Activated T-helper 9 cell treated with anti-CD3 and anti-CD28 coated beads, Interleukin-2, amount 50 U/mL, for 16 hours (primary cell): ENCODE measurements at places on chromosomes 16 and 17.

- DNase-seq = no peak
Observed at GRCh38 chr17:58320163-58320558, 8.4 kb downstream of the TSPOAP1 start.

DNA sequence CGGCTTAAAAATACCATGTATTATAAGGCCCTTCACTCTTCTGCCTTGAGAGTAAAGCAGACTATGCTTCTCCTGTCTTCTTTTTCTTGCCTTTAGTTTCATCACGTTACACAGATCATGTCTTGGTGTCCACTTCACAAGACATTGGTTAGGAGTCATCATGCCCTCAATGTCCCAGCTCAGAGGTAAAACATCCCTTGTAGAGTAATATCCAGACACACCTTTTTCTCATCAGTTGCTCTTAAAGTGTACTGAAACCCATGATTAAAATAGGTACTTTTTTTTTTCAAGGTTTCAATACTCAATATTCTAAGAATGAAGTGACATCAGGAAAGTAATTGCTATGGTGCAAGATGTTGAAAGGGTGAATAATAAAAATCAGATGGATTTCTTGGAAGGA is 267.8 kb downstream of the PMP22 start:
- no peak for DNase-seq

DNA sequence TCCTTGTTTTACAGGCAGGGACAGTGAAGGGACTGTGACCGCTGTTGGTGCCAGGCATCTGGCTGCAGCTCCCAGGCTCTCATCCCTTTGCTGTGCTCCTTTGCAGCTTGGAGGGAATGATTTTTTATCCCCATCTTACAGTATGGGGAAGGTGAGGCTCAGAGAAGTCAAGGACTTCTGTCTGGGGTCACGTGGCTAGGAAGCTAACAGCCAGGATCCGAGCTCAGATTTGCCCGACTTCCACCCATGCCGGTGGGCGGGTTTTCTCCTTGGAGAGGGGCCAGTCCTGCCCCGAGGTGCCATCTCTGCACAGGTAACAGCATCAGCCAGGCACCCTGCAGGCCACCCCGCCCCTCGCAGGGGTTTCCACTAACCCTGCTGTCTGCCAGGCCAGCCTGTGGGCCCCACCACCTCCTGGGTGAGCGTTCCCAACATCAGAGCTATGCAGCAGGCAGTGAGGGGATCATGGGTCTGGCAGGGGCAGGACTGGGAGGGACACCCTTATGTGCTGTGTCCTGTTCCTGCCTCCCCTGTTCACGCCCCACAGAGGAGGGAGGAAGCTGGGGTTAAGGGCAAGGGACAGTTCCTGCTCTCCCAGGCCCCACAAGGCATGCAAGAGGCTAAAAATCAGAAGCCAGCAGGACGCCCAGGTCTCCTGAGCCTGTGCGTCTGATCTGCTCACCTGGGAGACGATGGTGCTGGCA is 25.4 kb downstream of the JPH3 start:
- DNase-seq = no peak

DNA sequence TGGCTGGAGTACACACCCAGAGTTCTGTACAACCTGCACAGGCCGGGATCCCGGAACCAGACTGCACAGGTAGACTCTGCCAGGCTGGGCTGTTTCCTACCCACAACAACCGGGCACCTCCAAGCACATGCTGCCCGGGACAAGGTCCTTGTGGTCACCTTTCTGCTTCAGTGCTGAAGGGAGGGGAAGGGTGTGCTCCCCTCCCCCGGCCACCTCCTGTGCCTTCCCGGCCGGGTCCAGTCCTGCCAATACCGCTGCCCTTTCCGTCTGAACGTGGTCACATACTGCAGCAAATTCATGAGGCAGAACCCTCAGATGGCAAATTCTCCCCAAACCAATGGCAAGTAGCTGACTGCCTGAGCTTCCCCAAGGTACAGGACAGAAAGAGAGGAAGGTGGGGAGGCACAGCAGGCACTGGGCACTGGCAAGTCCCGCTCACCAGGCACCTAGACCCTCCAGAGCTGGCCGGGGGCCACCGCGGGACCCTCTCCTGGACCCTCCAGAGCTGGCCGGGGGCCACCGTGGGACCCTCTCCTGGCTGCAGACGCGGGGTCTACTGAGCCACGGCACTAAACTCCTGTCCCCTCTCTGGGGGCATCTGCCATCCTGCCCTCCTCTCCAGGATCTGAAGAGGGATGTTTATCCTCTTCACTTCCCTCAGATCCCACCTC is 22.8 kb downstream of the SLC43A2 start:
- no peak for DNase-seq

- DNase-seq = no peak
Observed at GRCh38 chr16:68113059-68113761, 28.0 kb downstream of the NFATC3 start.

DNA sequence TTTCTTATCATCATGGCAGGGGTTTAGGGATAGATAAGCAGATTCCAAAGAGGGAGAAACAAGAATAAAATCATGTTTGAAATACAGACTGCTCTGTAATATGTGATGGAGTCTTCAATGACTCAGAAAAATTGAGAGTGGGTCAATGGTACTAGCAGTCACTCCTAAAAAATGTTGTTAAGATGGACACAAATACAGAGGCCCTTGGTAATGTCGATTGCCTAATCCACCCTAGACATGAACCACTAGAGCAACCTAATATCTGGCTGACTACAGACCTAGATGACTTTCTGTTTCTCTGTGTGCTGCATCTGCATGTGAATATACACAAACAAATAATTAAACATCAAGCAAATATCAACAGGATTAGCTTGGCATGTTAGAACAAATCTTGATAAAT is 135.8 kb downstream of the CDH8 start:
- no peak for DNase-seq

GRCh38 chr17:18319604-18320256 is 4.6 kb downstream of the SMCR8 start:
- no peak for DNase-seq

DNA sequence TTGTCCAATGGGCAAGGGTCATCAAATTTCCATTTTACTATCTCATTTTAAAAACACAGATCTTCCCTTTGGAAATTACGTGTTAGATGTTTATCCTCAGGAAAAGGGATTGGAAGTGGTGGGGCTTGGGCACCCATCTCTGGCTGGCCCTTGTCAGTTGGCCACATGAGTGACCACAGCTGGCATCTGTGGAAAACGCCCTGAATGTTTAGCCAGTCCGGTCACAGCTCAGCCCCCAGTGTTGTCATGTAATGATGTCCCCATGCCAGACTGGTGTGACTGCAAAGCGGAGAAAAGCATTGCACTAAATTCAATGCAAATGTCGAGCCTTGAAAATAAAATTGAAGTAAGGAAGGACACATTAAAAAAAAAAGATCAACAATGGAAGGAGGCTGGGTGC is 53.0 kb downstream of the TMC6 start:
- no peak for DNase-seq

GRCh38 chr17:61325382-61326073 is 74.1 kb upstream of the TBX2 start:
- no peak for DNase-seq

GRCh38 chr17:78935419-78936323 is 10.5 kb upstream of the TIMP2 start:
- DNase-seq = no peak

DNA sequence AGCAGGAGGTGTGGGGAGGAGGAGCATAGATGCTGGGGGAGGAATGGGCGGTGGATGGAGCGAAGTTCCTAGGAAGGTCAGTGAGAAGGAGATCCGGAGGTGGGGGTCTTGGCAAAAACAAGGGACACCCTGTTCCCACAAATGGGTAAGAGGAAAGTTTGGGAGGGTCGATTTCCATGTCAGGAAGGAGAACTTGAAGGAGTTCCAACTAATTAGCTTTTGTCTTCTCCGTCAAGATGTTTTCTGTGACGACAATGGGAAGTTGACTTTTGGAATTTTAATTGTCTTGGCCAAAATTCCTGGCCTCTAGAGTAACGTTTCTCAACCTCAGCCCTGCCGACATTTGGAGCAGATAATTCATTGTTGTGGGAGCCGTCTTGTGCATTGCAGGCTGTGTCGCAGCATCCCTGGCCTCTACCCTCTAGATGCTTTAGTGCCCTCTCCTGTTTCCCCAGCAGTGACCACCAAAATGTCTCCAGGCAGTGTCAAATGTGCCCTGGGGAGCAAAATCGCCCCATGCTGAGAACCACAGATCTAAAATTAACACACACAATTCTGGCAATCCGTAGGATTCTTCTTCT is 97.1 kb downstream of the PITPNC1 start:
- no peak for DNase-seq

DNA sequence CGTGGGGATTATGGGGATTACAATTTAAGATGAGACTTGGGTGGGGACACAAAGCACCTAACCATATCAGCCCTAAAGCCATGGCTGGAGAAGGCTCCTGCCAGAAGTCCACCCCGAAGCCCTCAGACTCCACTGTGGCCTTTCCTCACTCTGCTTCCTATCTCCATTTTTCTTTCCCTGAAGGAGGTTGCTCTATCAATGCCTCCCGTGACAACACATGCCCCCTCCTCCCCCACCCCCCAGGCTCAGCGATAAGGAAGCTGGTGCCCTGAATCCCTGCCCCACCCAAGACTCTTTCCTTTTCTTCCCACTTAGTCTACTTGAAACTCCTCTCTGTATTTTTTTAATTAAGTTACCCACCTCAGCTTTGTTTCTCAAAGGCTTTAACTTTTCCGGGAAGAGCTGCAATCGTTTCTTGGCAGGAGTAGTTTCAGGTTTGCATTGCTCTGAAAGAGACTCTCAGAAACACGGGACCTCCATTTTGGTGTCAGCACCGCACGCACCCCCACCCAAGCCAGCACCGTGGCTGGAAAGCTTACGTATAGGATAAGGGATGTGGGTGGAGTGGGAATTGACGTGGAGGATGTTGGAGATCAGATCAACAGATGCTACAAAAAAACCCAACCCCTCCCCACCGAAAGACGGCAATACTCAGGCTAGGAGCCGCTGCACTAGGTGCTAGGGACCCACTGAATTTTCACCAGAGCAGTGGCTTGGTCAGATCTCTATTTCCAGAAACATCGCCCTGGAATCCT is 15.2 kb upstream of the CA4 start:
- no peak for DNase-seq

DNA sequence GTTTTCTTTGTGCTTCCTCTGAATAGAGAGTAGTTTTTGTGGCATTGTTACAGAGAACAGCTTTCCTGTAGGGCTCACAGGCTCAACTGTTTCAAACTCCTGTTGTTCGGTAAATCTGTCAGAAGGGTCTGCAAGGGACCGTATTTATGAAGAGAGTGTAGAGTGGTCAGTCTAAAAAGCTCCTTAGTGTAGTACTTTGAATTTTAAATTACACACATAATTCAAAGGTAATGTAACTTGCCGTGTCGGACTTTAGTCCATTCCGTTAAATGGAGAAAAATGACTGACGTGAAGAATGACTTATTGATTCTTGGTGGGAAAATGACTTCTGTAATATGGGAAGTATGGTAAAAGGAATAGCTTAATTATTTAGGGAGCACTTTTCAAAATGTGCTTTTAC is 190.9 kb downstream of the WWOX start:
- DNase-seq = no peak

DNA sequence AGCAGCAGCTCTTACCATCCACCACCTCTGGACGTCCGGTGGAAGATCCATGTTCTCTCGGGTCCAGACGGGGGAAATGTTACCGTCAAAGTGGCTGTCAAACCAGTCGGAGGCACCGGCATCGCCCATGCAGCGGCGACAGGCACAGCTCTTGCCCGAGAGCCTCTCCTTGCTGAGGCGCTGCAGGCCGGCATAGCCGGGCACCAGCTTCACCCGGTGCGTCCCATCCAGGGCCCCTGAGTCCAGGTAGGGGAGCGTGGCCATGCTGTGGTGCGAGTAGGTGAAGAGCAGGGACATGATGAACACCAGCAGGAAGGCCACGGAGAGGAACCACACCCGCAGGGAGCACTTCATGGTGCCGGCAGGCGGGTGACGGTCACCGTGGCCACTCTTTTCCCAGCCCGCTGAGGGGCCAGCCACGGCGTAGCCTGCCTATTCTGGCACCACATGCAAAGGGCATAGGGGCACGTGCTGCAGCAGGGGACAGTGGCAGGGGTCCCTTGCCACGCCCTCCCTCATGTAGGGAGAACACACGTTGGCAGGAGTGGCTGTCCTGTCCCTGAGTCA is 40.6 kb downstream of the ST3GAL2 start:
- DNase-seq = no peak

DNA sequence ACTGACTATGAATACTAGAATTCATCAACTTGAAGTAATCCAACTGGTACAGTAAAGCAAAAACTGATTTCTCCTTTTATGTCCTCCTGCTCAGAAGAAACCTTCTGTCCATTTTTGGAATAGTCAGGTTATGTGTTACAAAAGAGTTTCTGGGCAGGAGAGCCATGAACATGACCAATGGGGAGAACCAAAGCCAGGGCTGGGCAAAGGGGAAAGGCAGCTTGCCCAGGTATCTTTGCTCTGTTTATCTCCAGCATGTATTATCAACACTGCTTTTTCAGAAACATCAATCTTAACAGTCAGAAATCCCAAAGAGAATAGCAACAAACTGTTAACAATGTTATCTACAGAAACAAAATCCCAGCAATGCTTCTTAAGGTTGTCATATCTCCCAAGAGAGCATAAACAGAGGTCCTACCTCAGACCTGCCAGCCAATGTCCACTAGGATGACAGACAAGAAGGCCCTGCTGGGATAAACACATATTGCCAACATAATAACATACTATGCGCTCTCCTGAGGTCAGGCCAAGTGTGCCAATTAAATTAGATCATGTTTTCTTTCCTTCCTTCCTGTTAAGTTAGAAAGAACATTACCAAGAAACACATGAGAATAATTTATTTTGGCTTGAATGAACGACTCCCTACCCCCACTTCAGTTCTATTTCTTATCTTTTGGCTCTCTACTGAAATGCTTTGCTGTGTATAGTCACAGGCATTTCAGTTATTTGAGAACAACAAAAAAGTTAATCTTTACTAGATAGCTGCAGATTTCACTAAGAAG is 28.0 kb downstream of the BLMH start:
- DNase-seq = no peak

GRCh38 chr17:35676441-35676840 is 55.0 kb upstream of the RASL10B start:
- DNase-seq = no peak

DNA sequence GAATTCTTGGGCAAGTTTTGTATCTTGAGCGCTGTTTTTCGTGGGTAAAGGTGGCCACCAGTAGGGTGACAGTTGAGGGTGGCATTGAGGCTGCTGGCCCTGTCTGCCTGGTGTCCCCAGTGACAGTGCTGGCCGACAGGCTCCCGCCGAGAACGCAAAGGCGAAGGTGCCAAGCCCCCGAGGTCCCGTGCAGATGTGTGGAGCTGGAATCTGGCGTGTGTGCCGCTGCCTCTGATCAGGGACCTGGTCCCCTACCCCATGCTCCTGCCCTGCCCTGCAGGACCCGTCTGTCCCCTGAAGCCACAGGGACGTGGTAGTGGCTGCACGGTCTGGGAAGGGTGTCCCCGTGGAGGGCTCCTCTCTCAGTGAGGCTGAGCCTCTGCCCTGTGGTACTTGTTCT is 3.5 kb downstream of the UBE2I start:
- DNase-seq = no peak

- DNase-seq = no peak
Observed at GRCh38 chr17:76542984-76543383, 3.1 kb downstream of the PRCD start.

DNA sequence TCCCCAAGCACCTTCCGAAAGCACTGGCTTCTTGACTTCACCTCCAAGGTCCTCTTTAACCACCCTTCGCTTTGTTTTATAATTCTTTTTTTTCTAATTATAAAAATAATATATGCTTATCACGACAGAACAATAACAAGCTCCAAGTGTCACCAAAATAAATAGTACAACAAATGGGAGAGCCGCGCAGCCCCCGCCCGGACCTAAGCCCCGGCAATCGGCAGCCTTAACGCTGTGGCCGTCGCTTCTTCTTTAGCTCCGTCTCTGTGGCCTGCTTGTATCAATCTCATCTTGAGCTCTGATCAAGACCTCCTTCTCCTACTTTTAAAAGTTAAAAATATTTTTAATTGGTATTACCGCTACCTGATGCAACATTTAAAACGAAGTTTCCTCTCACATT is 42.7 kb downstream of the CYB5D2 start:
- DNase-seq = no peak
